ENCODE measurements at places on chromosomes 2 and 18. TPM values are rescaled to one million over a fixed set of nuclear protein-coding genes. Genes with fewer than 3 reads are reported as not detected.

The GORASP2 gene
- polyA plus RNA-seq: 41.4 TPM

The PAX3 gene
- not detected for polyA plus RNA-seq

DNA sequence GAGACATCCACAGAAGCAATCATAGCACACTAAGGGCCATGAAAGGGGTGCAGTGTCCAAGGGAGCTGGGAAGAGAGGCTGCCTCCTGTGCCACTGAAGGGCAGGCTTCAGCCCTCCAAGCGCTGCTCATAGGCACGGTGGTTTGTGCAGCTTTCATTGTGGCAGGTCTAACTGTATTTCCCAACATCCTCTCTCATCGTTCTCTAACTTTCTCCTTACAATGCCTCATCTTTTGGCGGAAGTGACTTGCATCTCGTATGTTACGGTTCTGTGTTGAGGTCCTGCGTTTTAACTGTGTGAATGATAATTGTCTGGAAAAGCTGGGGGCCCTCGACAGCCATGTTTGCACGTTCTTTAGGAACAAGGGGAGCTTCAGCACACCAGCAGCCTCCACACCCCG lies 213.9 kb downstream of the GBX2 start:
- DNase-seq: peak; percentile 27

DNA sequence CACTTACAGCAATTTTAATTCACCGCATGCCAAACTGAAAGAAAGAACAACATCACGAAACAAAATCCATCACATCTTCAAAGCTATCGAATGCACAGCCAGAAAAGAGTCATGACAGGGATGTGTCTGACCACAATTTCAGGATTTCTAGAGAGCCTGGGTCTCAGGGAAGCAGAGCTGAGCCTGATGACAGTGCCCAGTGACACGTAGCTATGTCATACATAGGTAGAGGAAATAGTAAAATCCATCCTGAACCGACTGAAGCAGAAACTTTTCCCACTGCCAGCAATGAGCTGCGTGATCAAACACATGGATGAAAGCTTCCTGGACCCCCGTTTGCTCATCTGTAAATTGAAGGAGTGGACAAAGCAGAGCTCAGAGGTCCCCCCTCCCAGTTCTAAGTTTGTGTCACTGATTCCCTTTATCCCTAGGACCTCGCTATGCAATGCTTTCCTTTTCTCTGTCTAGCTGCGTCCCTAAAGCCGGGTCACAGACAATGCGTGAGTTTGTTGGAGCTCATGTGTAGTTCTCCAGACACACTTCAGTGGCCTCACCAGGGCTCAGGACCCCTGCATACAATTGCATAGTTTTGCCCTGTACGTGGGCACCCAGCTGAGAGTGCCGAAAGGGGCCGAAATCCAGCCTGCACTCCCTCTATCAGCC lies 37.6 kb downstream of the CCBE1 start:
- no peak for DNase-seq

DNA sequence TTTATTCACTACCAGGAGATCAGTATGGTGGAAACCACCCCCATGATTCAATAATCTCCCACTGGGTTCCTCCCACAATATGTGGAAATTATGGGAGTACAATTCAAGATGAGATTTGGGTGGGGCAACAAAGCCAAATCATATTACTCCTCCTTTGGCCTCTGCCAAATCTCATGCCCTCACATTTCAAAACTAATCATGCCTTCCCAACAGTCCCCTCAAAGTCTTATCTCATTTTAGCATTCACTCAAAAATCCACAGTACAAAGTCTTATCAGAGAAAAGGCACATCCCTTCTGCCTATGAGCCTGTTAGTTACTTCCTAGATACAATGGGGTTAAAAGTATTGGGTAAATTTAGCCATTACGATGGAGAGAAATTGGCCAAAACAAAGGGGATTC lies 989.5 kb upstream of the CNTNAP5 start:
- DNase-seq: no peak

- no peak for DNase-seq
Measured at GRCh38 chr18:274313-274712, 6.5 kb upstream of the THOC1 start.

GRCh38 chr2:235070063-235070706 lies 118.4 kb downstream of the SH3BP4 start:
- no peak for DNase-seq

GRCh38 chr2:224711381-224711780 lies 4.8 kb downstream of the CCDC195 start:
- no peak for DNase-seq

DNA sequence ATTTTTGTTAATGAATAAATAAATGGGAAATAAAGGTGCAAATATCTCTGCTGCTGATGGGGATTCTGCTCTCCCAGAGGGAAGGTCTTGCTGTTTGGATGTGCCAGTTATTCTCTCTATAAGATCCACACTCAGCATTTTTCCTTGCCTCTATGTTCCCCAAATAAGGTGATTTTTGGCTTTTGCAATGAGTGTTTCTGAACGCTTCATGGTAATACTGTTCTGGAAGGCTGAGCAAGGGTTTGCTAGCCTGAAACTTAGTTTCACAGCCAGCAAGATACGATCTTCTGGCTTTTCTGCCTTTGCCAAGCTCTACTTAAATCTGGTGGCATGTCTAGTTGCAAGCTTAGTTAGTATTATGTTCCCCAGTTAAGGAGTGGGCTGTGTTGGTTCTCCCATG lies 114.6 kb downstream of the LPIN1 start:
- no peak for DNase-seq
